ENCODE measurements at places on chromosomes 3 and 15.

DNA sequence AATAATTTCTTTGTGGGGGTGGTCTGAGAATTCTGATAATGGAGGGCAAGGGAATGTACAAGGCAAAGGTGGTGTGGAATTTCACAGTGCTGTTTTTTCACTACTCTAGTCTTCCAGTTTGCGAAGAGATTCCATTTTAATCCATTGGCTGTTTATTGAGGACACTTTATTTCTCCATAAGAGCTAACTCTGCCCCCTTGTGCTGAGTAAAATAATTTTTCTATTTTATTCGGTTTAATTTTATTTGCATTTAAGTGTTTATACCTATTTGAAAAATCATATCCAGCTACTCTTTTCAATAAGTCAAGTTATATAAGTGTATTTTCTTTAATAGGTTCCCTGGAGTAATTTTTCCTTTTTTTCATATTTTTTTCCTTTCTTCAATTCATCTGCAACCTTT is 840.1 kb downstream of the TUSC7 start:
- H3K36me3 ChIP-seq = no peaks in the 10 kb centered on the region
- DNase-seq = no peak
- no peak overlapping the region for H3K4me3 ChIP-seq
- no peak overlapping the region for H3K27ac ChIP-seq

DNA sequence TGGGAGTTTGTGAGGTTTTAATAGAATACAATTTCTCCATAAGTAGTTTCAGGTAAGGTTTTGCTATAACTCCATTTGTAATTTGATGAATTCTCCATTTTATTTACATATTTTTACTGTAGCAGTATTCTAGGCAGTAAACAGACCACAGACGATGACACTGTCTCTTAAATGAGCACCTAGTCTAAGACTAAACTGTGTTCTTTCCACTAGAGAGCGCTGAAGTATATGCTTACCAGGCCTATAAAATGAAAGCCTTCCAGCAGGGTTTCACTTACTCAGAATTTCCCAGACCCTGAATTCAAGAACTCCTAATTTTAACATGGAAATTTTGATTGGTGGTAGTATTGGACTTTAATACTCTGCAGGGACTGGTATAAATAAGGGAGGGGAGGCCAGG is 41.6 kb downstream of the POLG start:
- no peak overlapping the region for H3K4me3 ChIP-seq
- no peaks in the 10 kb centered on the region for H3K36me3 ChIP-seq
- no peaks in the 10 kb centered on the region for H3K27me3 ChIP-seq

DNA sequence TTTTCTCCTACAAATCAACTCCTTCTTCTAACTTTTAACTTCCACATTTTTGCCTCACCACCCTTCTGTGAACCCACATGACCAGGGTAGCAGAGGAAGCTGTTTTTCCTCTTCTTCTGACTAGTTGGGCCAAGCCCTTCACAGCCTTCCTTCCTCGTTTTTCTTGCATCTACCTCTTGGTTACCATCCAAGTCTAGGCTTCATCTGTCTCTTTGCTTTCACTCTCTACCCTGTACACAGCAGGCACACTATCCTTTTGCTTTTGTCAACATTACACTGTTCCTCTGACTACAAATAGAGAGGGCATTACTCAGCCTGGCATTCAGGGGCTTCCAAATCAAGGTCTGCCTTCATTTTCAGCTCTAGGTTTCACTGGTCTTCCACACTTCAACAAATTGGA is 22.0 kb downstream of the SLC9A9 start:
- peaks cover 18% of the 10 kb centered on the region for H3K4me1 ChIP-seq
- no peak for DNase-seq
- H3K27ac ChIP-seq = peak overlapping the region; percentile 14
- H3K27me3 ChIP-seq = no peaks in the 10 kb centered on the region
- H3K36me3 ChIP-seq = no peaks in the 10 kb centered on the region
- H3K4me3 ChIP-seq = no peak overlapping the region

DNA sequence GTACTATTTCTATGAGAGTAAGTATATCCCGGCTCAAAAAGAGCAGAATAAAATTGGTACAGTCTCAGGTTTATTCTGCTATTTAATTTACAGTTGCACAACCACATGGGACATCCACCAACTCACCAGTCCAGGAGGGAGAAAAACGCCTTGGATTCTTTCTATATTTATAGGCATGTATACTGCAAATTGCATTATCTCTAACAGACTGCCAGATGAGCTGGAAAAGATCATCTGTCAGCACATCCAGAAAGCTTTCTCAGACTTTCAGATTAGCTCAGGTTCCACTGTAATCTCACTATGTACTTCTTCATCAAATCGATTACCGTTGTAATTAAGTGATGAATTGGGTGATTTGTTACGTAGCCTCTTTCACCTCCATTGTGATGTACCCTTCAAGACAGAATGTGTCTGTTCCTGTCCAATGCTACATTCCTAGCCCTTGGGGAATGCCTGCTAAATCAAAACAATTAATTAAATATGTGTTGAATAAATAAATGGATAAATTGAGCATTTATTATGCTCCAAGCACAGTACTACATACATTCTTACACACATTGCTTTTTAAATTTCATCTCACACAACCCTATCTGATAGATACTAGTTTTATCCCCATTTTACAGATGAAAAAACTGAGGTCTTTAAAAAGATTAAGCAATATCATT is 38.1 kb upstream of the TMC3 start:
- H3K36me3 ChIP-seq = no peaks in the 10 kb centered on the region
- H3K4me1 ChIP-seq = peaks cover 13% of the 10 kb centered on the region
- no peak overlapping the region for H3K27ac ChIP-seq

DNA sequence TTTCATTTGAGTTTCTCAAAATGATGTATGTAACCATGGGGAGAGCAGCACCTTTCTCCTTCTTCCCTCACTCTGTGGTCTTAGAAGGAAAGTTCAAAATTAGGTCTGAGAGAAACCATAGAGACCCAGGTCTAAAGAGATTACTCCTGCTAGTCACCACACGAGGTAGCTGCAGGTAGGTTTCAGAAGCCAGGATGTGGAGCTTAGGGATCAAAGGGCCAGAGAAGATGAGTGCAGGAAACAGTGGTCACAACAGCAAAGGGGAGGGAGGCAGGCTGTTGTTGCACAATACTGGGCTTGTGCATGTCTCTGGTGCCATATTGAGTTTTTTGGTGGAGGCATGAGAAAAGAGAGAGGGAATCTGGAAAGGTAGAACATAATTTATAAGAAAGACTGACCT is 583.6 kb downstream of the AGBL1 start:
- H3K36me3 ChIP-seq = no peaks in the 10 kb centered on the region
- H3K4me1 ChIP-seq = no peaks in the 10 kb centered on the region
- H3K27ac ChIP-seq = no peak overlapping the region
- DNase-seq = no peak
- no peaks in the 10 kb centered on the region for H3K27me3 ChIP-seq
- no peak overlapping the region for H3K4me3 ChIP-seq

GRCh38 chr3:96994988-96995387 is 180.6 kb downstream of the EPHA6 start:
- no peaks in the 10 kb centered on the region for H3K4me1 ChIP-seq
- no peaks in the 10 kb centered on the region for H3K27me3 ChIP-seq
- no peaks in the 10 kb centered on the region for H3K36me3 ChIP-seq
- DNase-seq = no peak
- no peak overlapping the region for H3K27ac ChIP-seq
- no peak overlapping the region for H3K4me3 ChIP-seq

DNA sequence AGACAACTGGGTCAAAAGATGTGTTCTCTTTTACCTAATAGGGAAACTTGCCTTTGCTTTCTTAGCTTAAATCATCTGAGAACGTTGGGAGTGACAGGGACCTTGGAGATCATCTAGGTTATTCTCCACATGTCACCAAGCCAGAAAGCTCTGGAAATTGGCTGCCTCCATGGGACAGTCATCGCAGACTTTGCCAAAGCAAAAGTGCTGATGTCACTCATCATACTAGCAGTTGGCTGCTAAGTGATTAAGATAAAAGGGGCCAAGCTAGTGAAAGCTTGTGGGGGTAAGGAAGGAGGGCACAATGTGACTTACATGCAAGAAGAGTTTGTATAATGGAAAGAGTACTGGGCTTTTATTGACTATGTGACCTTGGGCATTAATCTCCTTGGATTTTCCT is 198.0 kb upstream of the PFN2 start:
- no peaks in the 10 kb centered on the region for H3K27me3 ChIP-seq
- no peaks in the 10 kb centered on the region for H3K36me3 ChIP-seq
- no peaks in the 10 kb centered on the region for H3K4me1 ChIP-seq
- H3K4me3 ChIP-seq = no peak overlapping the region
- no peak for DNase-seq

- no peaks in the 10 kb centered on the region for H3K27me3 ChIP-seq
- DNase-seq = no peak
- no peak overlapping the region for H3K27ac ChIP-seq
- H3K4me3 ChIP-seq = no peak overlapping the region
- H3K4me1 ChIP-seq = peaks cover 9% of the 10 kb centered on the region
These were observed 213.8 kb downstream of the RPLP1 start for GRCh38 chr15:69666441-69666882.

Measured in vagina (tissue), 2 donors.